ENCODE measurements at places on chromosomes 5 and 9.

GRCh38 chr9:96419691-96419969 lies 1.5 kb upstream of the ZNF367 start:
- no peak for DNase-seq

GRCh38 chr5:61731946-61732314 lies 399.9 kb downstream of the ZSWIM6 start:
- no peak for DNase-seq

DNA sequence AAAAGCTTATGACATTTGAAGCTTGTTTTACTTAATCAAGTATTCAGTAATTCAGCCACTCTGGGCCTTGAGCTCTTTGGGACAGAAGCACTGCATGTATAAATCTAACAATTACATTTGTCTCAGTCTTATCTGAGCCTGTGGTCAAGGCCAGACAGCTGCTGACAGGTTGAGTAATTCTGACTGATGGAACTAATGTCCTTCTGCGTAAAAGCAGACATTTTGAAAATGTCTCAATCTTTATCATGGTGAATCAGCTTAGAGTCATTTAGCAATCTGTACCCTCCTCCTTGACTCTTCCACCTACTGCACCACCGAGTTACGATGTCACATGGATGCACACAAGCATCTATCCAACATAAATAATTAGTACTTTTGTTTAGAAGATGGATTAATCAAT lies 400.0 kb downstream of the ARRDC3 start:
- no peak for DNase-seq

DNA sequence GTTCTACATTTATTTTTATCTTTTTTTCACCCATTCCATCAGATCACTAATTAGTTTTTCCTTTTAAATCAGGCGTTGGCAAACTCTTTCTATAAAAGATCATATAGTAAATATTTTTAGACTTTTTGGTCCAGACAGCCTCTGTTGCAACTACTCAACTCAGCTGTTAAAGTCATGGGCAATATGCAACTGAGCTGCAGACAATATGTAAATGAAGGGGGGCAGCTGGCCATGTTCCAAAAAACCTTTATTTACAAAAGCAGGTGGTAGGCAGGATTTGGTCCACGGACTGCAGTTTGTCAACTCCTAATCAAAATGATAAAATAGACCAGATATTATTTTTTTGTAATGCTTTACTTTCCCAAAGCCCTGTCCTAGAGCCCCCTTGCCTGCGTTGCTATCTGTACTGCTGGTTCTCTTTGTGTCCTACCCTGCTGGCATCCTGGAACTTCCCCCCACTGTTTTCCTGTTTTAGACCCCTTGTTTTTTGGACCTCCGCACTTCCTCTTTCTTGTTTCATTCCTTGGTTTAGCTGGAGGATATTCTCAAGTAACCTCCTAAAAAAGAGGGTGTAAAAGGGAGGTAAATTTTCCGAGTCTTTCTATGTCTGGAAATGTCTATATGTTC lies 24.7 kb upstream of the TNFSF8 start:
- DNase-seq = no peak

DNA sequence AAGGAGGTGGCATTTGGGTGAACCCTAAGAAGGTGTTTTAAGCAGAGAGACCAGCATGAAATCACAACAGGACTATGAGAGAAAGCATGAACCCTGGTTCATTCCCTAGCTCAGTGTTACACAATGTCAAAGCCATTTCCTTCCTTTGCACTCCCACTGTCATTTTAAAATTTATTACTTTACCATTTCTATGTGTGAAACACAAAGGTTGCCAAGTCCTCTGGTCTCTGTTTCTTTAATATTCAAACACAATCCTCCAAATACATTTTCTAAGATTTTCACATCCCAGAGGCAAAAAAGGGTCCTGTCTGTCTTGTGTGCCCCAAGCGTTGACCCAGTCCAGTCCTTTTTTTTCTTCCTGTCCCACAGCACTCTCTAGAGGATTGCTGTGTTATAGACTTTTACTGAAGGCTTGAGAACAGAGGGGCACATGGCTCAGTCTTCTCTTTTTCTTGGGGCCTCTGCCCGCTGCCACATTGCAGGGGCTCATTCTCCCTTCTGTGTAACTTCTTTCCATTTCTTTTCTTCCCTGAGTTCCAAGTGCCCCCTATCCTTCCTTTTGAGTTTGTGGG lies 78.6 kb upstream of the SLC28A3 start:
- DNase-seq = peak; percentile 28

GRCh38 chr9:111668026-111668573 lies 6.7 kb downstream of the GNG10 start:
- DNase-seq = peak; percentile 21

GRCh38 chr9:103731541-103731940 lies 362.6 kb upstream of the SMC2 start:
- no peak for DNase-seq

DNA sequence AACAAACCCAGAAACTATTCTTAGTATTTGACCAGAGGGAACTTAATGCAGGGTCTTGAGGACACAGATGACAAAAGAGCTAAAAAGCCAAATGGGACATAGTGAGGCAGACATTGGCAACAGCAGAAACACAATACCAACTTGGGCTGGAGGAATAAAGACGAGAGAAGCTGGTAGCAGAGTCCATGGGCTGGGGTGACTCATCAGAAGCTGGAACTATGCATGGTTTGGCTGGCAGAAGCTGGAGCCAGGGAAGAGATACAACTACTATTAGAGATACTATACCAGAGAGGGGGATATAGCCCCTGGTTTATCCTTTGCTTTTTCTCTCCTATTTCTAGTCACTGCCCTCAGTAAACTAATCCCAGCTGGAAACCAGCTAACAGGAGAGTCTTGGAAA lies 29.2 kb upstream of the DPYSL3 start:
- DNase-seq = peak; percentile 54

DNA sequence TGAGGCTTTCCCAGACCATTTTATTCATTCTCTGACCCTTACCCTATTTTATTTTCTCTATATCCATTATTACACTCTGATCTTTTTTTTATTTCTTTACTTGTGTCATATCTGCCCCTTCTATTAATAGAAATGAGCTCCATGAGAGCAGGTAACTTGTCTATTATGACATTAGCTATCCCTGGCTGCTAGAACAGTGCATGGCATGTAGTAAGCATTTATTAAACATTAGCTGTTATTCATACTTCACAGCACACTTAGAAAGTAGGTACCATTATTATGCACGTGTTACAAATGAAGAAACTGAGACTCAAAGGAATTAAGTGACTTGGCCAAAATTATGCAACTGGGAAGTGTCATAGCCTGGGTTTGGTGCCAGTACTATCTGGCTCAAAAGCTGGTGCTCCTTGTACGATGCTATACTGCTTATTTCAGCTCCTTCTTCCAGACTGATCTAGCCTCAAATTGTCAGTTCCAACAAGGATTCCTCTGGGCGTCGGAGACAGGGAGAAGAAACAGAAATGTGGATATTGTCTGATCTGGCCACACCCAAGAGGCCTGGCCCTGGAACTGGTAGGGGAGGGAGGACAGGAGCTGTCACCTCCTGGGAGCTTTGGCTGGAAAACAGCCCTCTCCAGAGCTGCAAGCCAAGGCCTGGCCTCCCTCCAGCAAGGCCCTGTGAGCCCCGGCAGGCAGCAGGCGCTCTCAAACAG lies 10.8 kb upstream of the NIPAL4 start:
- no peak for DNase-seq

DNA sequence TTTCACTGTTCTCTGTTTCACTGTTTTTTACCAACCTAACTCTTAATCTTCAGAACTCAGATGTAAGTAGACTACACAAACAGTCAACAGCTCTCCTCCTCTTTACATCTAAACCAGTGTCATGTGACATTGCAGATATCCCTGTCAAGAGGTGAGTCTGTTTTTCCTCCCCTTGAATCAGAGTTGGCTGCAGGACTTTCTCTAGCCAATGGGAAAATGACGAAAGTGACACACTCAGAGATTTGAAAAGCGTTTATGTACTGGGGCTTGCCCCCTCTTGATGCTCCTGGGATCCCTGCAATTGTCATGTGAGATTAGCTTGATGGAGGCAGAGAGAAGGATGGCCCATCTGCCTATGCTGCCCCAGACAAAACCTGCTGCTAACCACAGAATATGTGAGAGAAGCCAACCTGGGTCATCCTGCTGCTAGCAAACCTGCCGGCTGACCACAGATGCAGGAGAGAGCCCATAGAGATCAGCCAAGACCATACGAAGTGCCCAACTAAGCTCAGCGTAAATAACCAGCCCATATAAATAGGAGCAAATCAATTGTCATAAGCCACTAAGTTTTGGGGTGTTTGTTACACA lies 111.1 kb downstream of the ASTN2 start:
- no peak for DNase-seq

DNA sequence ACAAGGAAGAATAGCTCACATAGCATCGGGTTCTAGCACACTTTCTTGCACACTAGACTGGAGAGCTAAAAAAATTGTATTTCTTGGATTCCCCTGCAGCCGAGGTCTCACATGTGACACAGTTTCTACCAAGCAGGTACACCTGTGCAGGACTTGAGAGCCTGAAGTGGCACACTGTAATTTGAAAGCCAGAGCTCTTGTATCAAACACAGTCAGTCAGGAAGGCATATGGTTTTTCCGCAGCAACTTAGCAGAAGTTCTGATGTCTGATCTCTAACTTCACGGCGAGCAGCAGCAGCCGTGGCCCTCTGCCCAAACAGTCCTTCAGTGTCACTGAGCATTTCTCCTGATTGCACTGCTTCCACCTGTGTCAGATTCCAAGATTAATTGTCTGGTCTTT lies 25.5 kb downstream of the TMEM245 start:
- DNase-seq = no peak

GRCh38 chr5:79636981-79637733 lies 24.9 kb downstream of the TENT2 start:
- no peak for DNase-seq

DNA sequence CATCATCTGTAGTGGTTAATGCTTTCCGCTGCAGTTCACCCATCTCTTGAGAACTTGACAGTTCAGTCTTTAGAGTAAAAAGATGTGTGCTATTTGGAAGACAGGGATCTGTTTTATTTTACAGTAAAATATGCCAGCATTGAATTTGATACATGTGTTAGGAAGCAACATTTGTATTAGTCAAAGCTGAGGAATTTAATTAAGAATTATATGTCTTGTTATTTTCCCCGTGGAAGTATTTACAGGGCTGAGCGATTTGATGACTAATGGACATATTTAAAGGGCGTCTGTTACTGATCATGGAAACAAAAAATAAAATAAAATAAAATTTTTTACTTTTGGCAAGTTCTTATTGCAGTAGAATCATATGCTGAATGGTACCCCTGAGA lies 101.3 kb downstream of the PAM start:
- DNase-seq = peak; percentile 56

DNA sequence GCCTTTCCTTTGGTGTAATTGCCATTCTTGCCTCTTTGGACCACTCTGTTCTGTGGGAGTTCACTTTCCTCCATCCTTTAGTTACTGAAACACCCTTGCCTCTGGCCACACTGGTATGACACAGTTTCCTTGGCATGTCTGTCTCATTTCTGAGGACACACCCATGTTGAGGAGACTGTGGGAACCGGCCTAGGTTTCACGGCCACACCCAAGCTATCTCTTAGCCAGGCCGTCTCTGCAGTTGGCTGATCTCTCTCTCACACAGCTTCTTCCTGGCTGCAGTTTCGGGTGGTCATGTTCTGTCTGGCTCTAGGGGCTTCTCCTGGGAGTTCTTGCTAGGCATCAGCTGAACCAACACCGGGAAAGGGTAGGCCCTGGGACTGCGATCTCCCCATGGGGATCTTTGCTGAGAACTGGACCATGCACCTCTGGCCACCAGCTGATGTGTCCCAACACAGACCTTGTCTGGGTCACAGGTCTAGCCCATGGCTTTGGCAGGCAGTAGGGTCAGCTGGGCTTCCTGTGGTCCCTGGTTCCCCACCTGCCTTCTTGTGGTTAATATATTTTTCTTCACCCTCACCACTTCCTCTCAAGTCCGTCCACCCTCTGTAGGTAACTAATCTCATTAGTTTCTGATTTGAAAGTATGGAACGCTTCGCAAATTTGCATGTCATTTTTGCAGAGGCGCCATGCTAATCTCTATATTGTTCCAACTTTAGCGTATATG lies 24.9 kb downstream of the ARHGEF37 start:
- DNase-seq = peak; percentile 64

GRCh38 chr5:165187815-165188214 lies 1682.4 kb downstream of the MAT2B start:
- no peak for DNase-seq

- peak; percentile 17 for DNase-seq
Observed at GRCh38 chr9:104787306-104788015, 23.5 kb downstream of the NIPSNAP3B start.

- no peak for DNase-seq
Observed at GRCh38 chr9:26266146-26266793, 588.0 kb upstream of the TUSC1 start.

- no peak for DNase-seq
Observed at GRCh38 chr5:14928661-14929060, 57.1 kb upstream of the ANKH start.

GRCh38 chr5:9545992-9546851 lies at the start of gene SEMA5A:
Gene SEMA5A, minus strand, starts transcription at chr5:9546075. Its CDS starts 166,129 bp downstream, at chr5:9379946.
- DNase-seq = no peak

- no peak for DNase-seq
Observed at GRCh38 chr5:13658761-13659160, 285.7 kb downstream of the DNAH5 start.

- DNase-seq = no peak
Observed at GRCh38 chr9:8872802-8873201, 1073.2 kb upstream of the DMAC1 start.

DNA sequence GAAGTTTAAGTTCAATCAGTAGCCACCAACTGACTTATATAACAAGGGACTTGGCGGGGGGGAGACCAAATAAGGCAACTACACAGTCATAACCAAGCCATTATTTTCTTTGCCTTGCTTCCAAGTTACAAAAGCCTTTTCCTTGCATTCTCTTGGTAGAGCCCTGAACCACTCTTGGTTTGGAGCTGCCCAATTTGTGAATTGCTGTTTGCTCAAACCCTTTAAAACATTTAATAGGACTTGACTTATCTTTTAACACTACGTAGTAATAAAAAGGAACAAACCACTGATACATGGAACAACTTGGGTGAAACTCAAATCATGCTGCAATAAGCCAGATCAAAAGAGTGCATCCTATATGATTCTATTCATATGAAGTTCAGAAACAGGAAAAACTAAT lies 31.7 kb upstream of the MSH3 start:
- DNase-seq = no peak

DNA sequence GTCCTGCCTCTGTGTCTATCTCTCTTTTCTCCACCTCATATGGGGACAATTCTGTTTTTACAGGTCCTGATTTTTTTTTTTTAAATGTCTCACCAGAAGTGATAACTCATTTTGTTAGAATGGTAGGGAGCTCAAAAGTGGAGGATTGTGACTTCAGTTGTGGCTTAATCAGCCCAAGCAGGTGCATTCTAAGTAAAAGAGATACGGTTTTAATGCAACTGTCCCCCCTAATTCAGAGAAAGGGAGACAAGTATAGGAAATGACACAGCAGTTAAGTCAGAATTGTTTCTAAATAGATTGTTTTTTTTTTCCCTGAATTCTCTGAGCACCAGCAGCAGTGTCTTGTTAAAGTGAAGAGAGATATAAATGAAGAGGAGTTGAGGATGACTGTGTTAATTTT lies 24.5 kb downstream of the MAST4 start:
- DNase-seq = no peak

GRCh38 chr9:12702160-12702758 lies 9.1 kb downstream of the TYRP1 start:
- DNase-seq = peak; percentile 75

Data from lung microvascular endothelial cell (primary cell).